ENCODE measurements at places on chromosomes 2 and 18. TPM values are rescaled to one million over a fixed set of nuclear protein-coding genes. Genes with fewer than 3 reads are reported as not detected.

The LRRTM1 gene
- total RNA-seq, result not detected

The CBLN2 gene
- 0.18 TPM for total RNA-seq

The ZC3H6 gene
- 0.69 TPM for total RNA-seq

The GREB1L gene
- 3.8 TPM for total RNA-seq

The TNS1 gene
- total RNA-seq, result 17.5 TPM

The NRP2 gene
- total RNA-seq, result 134 TPM

The ELOA2 gene
- not detected for total RNA-seq

The LRRTM4 gene
- not detected for total RNA-seq

The PJVK gene
- 1.5 TPM for total RNA-seq

The CDH19 gene
- total RNA-seq, result 0.38 TPM

The CERS6 gene
- total RNA-seq, result 16.3 TPM

The KCTD1 gene
- total RNA-seq, result 40.0 TPM

The HOXD9 gene
- total RNA-seq, result 1.3 TPM

The LTBP1 gene
- total RNA-seq, result 41.7 TPM

The CHRNG gene
- not detected for total RNA-seq

The LIMS4 gene
- 0.85 TPM for total RNA-seq

The SLC9A4 gene
- total RNA-seq, result not detected

The PROKR1 gene
- not detected for total RNA-seq

The CROCC2 gene
- not detected for total RNA-seq

The FLACC1 gene
- 0.46 TPM for total RNA-seq

The B3GNT7 gene
- total RNA-seq, result 2.3 TPM

The SERTAD2 gene
- 9.8 TPM for total RNA-seq

The GCG gene
- total RNA-seq, result not detected

The VWC2L gene
- not detected for total RNA-seq

The SOX11 gene
- total RNA-seq, result not detected

The SERPINB3 gene
- total RNA-seq, result 0.16 TPM

The RAB6C gene
- total RNA-seq, result not detected

The NPAS2 gene
- total RNA-seq, result 78.4 TPM

The REEP1 gene
- 0.88 TPM for total RNA-seq

The CYP27A1 gene
- 0.15 TPM for total RNA-seq

The VPS4B gene
- total RNA-seq, result 20.1 TPM

The SLC4A5 gene
- 0.47 TPM for total RNA-seq

The GPD2 gene
- total RNA-seq, result 19.4 TPM

The RAD51AP2 gene
- not detected for total RNA-seq

The SLC16A14 gene
- total RNA-seq, result 0.82 TPM

The FNDC4 gene
- total RNA-seq, result 4.6 TPM

The RALB gene
- total RNA-seq, result 57.1 TPM

The CHRNA1 gene
- not detected for total RNA-seq

The ZEB2 gene
- total RNA-seq, result 8.3 TPM

The E2F6 gene
- 25.7 TPM for total RNA-seq

The DNAH7 gene
- total RNA-seq, result 0.82 TPM

The OTOS gene
- total RNA-seq, result not detected

The KLHL30 gene
- 0.25 TPM for total RNA-seq

The ASB3 gene
- total RNA-seq, result 12.7 TPM

The IL36RN gene
- 0.14 TPM for total RNA-seq

The CACNB4 gene
- total RNA-seq, result 0.15 TPM

The SPATA3 gene
- total RNA-seq, result not detected

The LYPD6 gene
- total RNA-seq, result 0.08 TPM

Data from A549 treated with Hydrocortisone at 1 μM for 4 hours (cell line).